ENCODE measurements at places on chromosomes 2 and 18.

GRCh38 chr18:67007085-67007484, 403.2 kb upstream of the CDH19 start:
- no peak for DNase-seq

- DNase-seq = no peak
These were observed 79.7 kb upstream of the CYTIP start for GRCh38 chr2:157523270-157524247.

DNA sequence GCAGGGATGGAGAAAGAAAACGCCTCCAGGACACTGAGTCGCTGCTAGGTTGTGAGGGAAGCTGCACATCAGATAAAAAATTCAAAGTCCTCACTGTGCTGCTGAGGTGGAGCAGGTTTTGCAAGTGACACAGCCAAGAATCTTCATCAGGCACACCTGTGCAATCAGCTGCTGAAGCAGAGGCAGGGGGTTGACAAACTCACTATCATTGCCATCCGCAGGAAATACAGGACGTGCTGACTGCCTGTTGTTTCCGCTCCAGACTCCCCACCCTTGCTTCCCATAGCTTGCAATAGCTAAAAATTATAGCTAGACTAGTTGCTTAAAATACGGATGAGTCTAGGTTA, 147.8 kb upstream of the FHL2 start:
- DNase-seq = no peak

GRCh38 chr18:79575891-79576685, 103.5 kb upstream of the CTDP1 start:
- peak; percentile 84 for DNase-seq

GRCh38 chr2:107027810-107028209, 141.8 kb upstream of the ST6GAL2 start:
- DNase-seq = no peak

DNA sequence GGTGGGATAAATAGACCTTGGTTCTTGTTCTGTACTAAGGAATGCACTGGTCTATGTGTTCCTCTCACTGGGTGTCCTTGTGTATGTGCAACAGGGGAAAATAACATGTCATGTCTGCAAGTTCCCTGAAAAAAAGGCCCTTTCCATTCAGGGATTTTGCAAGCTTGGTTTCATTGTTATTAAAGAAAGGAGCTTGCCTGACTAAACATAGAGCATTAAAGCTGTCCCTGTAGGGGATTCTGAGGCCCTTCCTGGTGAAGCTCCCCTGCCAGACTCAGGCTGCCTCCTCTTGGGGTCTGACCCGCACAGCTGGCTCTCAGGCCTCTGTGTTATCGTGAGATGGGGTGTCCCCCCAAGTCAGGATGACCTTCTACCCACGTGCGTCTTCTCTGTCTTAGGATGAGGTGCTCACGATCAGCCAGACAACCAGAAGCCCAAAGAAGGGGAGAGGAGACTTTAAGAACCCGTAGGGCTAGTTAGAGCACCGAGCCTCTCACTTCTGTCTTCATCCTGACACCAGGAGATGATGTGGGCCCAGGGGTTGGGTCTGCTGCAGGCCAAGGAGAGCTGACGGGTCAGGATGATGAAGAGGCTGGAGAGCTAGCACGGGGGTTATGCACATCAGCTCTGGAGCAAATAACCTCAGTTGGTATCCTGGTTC, 21.2 kb downstream of the CAPG start:
- DNase-seq = no peak

- no peak for DNase-seq
These were observed 6.7 kb downstream of the TUBB6 start for GRCh38 chr18:12314591-12315305.

- DNase-seq = no peak
These were observed 87.0 kb downstream of the GALNT3 start for GRCh38 chr2:165706960-165707487.

- DNase-seq = no peak
These were observed 358.6 kb downstream of the METTL4 start for GRCh38 chr18:2212598-2213205.

GRCh38 chr2:233380132-233380895, 26.0 kb downstream of the DGKD start:
- peak; percentile 42 for DNase-seq

- no peak for DNase-seq
These were observed 732.2 kb downstream of the NR4A2 start for GRCh38 chr2:155600296-155600695.

DNA sequence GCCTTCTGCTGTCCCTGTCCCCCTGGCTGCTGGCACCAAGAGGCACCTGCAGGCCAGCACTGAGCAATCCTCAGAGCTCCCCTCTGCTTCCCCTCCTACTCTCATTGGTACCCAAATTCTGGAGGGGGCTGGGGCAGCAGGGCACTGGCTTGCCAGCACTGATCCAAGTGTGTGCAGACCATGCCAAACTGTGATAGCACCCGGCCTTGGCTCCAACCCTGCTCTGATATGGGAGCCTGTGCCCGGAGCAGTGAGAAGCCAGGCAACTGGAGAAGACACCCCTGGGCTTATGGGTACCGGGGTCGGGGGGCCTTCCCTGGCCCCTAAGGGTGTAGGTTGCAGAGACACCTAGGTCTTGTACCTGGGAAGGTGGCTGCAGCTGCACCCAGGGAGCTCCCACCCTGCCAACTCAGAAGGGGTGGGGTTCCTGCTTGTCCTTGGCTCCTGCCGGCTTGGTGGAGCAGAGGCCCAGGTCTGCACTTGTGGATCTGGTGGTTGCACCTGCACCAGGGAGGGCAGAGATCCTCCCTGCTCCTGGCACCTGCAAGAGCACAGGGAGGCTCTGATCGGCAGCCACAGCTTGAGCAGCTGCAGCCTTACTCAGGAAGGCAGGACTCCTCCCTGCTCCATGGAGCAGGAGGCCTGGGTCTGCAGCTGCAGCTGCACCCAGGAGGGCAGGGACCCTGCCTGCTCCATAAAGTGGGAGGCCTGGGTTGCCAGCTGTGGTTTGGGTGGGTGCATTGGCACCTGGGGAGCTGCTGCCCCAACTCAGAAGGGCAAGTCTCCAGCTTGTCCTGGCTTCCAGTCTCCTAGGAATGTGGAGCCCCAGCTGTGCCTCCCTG, 96.3 kb downstream of the BCL2L11 start:
- no peak for DNase-seq

DNA sequence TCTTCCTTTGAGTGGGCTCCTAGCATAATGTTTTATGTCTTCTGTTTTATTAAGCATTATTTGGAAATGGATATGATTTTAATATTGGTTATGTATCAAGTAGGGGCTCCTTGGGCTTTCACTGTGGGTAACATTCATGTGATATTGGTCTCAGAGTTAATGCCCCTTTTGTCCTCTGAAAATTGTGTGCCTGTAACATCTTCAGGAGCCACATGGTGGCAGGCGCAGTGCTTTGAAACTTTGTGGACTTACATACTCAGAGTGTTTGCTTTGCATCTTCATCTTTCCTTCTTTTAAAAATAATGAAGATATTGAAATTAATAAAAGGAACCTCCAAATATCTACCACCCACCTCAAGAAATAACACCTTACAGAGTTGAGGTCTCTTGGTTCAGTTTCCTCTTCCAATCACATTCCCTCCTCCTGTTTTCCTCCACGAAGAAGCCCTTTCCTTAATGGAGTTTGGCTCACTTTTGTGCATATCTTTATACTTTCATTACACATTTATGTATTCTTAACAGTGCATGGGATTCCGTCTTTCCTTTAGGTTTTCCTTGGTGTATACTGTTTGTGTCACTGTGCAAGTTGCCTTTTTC, 73.5 kb downstream of the LIMS1 start:
- DNase-seq = peak; percentile 59

GRCh38 chr2:22281033-22281432, 1103.9 kb upstream of the KLHL29 start:
- peak; percentile 91 for DNase-seq

- no peak for DNase-seq
These were observed 47.1 kb downstream of the LONRF2 start for GRCh38 chr2:100275200-100275589.

DNA sequence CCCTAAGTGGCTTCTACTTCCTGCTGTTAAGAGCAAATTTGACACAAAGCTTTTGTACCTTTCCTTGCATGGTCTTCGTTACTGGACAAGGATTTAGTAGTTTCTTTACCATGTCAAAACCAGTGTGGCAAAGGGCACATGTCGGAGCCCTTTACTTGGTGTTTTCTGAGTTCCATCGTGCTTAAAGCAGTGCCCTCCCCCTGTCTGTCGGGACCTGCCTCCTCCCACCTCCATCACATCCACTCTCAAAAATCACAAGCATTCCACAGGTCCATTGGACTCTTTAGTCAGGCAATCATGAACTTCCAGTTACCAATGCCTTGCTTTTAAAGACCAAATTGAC, 763 bp downstream of the CCDC141 start:
- DNase-seq = no peak

DNA sequence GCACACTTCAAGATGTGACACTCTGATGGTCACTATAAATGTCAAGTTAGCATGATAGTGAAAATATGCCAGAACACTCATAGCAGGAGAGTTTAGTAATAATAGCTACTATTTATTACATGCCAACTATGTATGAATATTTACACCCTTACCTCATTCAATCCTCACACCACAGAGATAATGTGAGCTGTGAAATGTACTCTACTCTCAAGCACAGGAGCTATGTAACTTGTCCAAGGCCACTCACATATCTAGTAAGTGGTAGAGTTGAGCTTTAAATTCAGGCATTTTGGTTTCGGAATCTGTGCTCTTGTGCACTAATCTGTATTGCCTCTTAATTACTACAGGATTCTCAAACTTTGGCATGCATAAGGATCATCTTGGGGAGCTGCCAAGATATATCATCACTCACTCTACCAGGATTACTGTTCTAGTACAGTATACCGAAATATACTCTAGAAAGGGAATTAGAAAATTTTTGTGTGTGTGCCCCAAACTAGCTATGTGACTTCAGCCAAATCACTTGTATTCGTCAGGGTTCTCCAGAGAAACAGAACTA, 154.3 kb downstream of the PLCL1 start:
- DNase-seq = no peak

DNA sequence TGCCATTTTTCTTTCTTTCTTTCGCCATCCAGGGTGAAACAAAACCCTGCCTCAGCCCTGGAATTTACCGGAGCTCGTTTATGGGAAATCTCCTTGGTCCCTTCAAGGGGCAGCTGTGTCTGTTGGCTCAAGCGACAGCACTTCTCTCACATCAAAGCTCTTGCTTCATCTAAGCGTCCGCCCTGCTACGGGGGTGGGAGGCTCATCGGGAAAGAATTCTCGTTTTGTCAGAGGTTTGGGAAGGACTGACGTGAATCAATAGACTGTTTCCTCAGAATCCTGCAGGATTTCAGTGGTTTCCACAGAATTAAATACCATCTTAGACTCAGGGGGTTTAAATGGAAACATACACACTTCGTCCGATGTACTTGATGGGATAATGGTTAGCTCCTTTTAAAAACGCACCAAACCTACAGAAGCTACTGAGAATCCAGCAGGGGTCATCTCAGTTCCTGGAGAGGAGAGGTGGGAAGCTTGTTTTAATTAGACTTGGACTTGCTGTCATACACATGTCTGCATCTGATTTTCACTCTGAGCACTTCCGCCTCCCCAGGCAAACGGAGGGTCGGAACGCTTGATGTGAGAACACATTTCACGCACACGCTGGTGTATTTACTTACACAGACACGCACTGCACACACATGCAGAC, 91.6 kb downstream of the ASB1 start:
- peak; percentile 78 for DNase-seq

DNA sequence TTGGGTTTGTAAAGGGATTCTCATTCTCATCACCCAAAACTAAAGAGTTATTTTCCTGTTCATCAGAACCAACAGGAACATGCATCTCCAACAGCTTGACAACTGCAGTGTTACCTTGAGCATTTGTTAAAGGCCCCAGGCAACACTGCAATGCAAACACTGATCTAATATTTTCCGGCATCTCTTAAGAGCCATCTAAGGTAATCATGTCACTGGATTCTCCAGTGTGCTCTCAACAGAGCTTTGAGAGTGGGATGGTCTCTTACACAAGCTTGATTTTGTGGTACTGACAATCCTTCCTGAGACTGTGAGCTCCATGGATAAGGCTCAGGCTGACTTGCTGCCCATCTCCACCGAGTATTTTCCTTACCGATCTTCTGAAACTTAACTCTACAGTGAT, 90.5 kb upstream of the ITGB6 start:
- no peak for DNase-seq

GRCh38 chr2:199851501-199851810, 464 bp upstream of the FTCDNL1 start:
- no peak for DNase-seq

GRCh38 chr2:75560022-75560767, 544 bp downstream of the EVA1A start:
- DNase-seq = peak; percentile 38

DNA sequence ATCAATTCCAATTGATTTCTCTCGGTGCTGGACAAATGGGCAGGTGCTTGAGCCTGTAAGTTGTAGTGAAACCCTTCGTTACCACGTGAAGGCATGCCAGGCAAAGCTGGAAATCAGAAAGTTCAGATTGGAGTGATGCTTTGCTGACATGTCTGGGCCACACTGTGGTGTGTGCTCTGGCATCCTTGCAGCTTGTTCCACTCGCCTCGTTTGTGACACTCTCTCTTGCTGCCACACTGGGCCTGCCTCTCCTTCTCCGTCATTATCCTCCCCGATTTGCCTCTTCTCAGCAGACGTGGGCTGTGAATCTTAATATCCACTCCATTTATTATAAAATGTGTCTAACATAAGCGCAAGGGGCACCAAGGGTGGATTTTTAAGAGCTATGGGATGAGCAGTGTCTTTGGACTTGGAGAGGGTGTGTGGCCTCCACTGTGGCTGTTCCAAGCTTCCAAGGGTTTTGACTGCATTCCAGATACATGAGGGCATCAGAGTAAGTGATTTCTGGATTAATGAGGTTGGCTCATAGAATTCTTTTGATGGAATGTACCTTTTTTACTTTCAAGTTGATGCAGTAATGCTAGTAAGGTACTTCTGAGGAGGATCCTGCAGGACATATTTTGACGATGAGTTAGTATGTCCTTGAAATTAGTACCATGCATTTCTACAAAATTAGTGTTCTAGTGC, 238.8 kb downstream of the TPGS2 start:
- DNase-seq = peak; percentile 37

GRCh38 chr18:54532962-54533361, 58.1 kb upstream of the DYNAP start:
- no peak for DNase-seq

- DNase-seq = no peak
These were observed 23.6 kb downstream of the COX7A2L start for GRCh38 chr2:42337356-42337820.

- DNase-seq = no peak
These were observed 287.0 kb upstream of the SLC14A2 start for GRCh38 chr18:45328296-45328695.

Measured in IMR-90 (cell line).